ENCODE measurements at places on chromosomes 6 and 20. TPM values are rescaled to one million over a fixed set of nuclear protein-coding genes. Genes with fewer than 3 reads are reported as not detected.

Gene SLC52A3
- total RNA-seq = 2.1 TPM

Gene KCNB1
- total RNA-seq = not detected

Gene LY6G6C
- total RNA-seq = not detected

Gene DIDO1
- total RNA-seq = 34.2 TPM

Gene CUL9
- total RNA-seq = 39.4 TPM

Gene MCHR2
- total RNA-seq = not detected

Gene WFDC5
- 0.51 TPM for total RNA-seq

Gene GNMT
- total RNA-seq = 0.32 TPM

Gene CNKSR3
- total RNA-seq = 2.4 TPM

Gene C20orf202
- not detected for total RNA-seq

Gene SLC22A3
- total RNA-seq = 2.2 TPM

Gene CLPSL1
- total RNA-seq = not detected

Gene IMPG1
- not detected for total RNA-seq

Gene ADGRG6
- 45.7 TPM for total RNA-seq

Gene DEF6
- 28.7 TPM for total RNA-seq

Gene HTR1B
- 1.6 TPM for total RNA-seq

Gene PLEKHG1
- total RNA-seq = 2.5 TPM

Gene IL17F
- total RNA-seq = not detected

Gene PLA2G7
- 6.4 TPM for total RNA-seq

Gene RHAG
- not detected for total RNA-seq

Gene CST2
- not detected for total RNA-seq

Gene FAM217B
- 13.7 TPM for total RNA-seq

Gene EEF1A2
- not detected for total RNA-seq

Gene SLC35D3
- not detected for total RNA-seq

Gene SYTL3
- total RNA-seq = 1.1 TPM

Gene EEF1E1
- total RNA-seq = 57.7 TPM

Gene ITPR3
- 82.0 TPM for total RNA-seq

Gene C6orf58
- total RNA-seq = 0.10 TPM

Gene SLC22A16
- total RNA-seq = not detected

Gene BCAS1
- total RNA-seq = not detected

Gene TSBP1
- not detected for total RNA-seq

Gene PIGT
- 53.9 TPM for total RNA-seq

Gene ZBTB12
- total RNA-seq = 2.6 TPM

Gene CASS4
- total RNA-seq = not detected

Gene NHSL1
- total RNA-seq = 18.8 TPM

Gene OARD1
- 22.9 TPM for total RNA-seq

Gene GINS1
- 23.2 TPM for total RNA-seq

Gene PI16
- not detected for total RNA-seq

Gene C6orf52
- 1.1 TPM for total RNA-seq

Gene DEFB127
- not detected for total RNA-seq

Gene CFAP61
- total RNA-seq = not detected

Gene ZSCAN31
- total RNA-seq = 2.3 TPM

Gene SEL1L2
- not detected for total RNA-seq

Gene TULP1
- not detected for total RNA-seq

Gene LTB
- total RNA-seq = 0.92 TPM

Gene SNAI1
- 0.04 TPM for total RNA-seq

Gene ZNF318
- 19.2 TPM for total RNA-seq

Gene FOXS1
- total RNA-seq = not detected

Gene LINC00237
- total RNA-seq = not detected
